Right forelimb (tissue), 1 donor: ENCODE measurements at places on chromosomes 3 and 15.

DNA sequence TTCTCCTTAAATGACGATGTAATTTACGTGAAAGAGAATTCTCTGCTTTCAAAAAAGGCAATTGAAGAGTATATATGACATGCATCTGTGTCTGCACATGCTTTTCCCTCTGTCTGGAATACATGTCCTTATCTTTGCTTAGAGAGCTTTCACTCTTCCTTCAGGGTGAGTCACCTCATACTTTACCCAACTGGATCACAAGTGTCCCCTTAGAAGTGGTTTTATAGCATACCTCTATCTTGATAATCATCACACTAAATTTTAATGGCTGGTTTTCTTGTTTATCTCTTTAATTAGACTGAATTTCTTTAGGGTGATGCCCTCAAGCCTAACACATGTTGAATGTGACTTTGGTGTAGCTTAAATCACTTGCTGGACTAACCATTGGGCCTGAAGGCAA, 178.9 kb downstream of the SV2B start:
- no peak for DNase-seq

DNA sequence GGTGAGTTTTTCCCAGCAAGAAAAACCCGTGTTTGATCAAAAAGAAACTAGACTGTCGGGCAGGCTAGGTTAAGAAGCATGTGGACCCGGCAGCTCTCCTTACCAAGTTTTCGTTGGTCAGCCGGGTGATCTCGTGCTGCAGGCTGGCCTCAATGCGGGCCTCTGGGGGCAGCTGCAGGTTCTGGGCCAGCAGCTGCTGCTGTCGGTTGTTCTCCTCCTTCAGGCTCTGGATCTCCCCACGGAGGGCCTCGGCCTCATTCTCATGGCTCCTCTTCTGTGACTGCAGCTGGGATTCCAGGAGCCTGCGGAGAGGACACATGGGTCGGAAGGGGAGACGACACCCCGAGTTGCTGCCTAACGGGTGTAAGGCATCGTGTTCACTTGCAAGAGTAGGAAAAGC, 44.5 kb upstream of the MYO5C start:
- DNase-seq, result no peak

DNA sequence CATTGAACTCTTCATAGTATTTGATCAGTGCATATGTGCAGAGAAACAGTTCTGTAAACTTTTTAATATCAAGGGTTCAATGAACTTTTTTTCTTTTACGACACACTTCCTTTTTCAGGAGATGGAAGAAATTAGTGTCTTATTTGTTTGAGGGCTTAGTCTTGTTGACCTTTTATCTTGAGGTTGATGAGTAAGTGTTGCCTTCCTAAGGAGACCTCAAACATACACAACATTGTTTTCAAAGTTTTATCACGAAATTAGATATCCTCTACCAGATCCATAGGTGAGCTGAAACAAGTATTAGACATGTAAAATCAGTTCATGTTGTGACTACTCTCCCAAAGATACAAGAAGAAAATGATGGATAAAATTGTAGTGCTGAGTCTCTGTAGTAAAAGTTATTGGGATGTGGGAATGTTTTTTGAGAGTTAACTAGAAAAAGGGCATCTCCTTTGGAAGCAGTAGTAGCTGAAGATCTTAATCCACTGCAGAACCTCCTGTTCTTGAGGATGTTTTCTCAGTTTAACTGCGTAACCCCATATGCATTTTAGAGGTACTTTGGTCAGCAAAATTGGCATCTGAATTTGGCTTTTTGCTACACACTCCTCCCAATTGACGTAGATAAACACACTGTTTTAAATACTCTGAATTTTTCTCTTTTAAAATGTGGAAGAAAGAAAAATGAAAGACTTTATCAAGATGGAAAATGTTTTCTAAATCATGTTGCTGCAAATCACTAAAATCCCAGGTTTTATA, 116.8 kb downstream of the GALK2 start:
- DNase-seq, result no peak

DNA sequence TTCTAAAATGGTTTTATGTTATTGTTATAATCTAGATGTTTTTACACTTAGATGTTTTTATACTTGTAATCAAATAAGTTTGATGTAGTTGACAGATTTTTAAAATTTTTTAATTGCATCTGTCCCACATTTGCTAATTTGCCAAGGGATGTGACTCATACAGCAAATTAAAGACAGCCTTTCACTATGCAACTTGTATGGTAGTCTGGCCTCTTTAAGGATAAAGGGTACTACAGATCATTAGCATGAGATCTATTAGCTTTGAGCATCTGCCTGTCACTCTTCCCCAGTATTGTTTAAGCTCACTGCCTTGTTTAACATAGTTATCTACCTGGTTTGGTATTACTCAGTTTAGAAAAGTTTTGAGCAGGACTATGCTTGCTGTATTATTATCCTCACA, 83.0 kb downstream of the NPTN start:
- no peak for DNase-seq

DNA sequence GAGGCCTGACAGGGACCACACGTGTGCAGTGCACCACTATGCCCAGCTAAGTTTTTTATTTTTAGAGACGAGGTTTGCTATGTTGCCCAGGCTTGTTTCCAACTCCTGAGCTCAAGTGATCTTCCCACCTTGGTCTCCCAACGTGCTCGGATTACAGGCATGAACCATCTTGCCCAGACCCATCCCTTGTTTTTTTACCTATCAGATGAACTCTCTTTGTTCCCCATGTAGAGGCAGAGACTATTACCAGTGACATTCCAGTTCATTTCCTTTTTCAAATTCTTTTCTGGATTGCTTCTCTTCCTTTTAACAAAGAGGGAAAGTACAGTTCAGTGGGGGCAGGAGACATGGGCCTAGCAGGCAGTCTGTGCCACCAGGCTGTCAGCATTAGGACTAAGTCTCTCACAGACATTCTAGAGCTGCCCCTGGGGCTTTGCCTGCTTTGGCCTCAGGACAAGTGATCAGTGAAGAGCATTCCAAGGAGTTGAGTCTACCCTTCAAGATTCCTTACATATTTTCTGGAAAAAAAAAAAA, 103.5 kb upstream of the SLC7A14 start:
- DNase-seq, result no peak

- DNase-seq, result no peak
Observed at GRCh38 chr3:24181256-24181655, 236.2 kb downstream of the NR1D2 start.

- no peak for DNase-seq
Observed at GRCh38 chr15:66959875-66960274, 105.5 kb upstream of the SMAD3 start.

- DNase-seq, result no peak
Observed at GRCh38 chr3:37096288-37096687, 78.1 kb downstream of the LRRFIP2 start.

DNA sequence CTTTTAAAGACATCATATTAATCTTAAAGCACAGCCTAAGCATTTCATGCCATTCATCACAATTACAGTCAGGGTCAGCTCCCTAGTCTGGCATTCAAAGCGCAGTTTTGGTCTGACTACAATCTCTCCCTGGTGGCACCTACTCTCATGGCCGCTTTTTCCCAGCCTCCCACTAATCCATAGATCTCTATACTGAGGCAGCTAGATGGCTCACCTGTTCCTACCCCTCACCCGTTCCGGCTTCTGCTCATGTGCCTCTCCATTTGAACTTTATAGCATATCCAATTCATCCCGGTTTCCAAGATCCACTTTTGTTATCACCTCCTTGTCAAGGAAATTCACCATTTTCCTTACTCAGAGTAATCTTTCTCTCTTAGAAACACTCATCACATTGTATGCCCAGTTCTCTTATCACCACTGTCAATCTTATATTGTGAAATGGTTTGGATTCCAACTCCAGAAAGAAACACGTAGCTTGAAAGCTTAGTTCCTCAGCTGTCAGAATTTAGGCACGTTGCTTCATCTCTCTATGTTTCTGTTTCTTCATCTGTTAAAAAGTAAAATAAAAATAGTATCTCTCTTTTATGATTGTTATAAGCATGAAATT, 220.0 kb upstream of the UBE2E2 start:
- DNase-seq, result no peak

GRCh38 chr15:75059607-75060006, 36.2 kb downstream of the PPCDC start:
- no peak for DNase-seq
